CD4-positive, alpha-beta memory T cell (primary cell): ENCODE measurements at places on chromosomes 4 and X.

GRCh38 chr4:90118527-90119195 is 8.5 kb upstream of the CCSER1 start:
- DNase-seq: no peak

GRCh38 chr4:184235526-184235925 is 17.9 kb upstream of the ENPP6 start:
- DNase-seq: no peak

- no peak for DNase-seq
Measured at GRCh38 chr4:150150629-150151062, 72.4 kb downstream of the DCLK2 start.

GRCh38 chr4:130545596-130545995 is 1449.6 kb downstream of the C4orf33 start:
- DNase-seq: no peak

- DNase-seq: no peak
Measured at GRCh38 chrX:71545364-71545763, 12.5 kb downstream of the OGT start.

DNA sequence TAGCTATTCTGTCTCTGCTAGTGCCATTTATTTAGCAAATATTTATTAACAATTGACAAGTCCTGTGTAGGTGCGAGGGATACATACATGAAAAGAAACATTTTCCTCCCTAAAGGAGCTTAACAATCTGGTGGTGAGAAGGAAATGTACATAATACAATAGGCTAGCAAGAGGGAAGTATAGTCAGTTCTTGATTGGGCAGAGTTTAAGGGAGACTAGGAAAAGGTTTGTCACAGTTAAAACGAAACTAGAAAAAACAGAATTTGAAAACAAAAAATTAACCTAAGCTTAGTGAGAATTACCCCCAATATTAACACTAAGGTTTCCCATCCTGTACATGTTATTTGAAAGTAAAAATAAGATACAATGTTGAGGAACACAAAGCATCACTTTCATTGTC is 8.6 kb upstream of the MAML3 start:
- no peak for DNase-seq

DNA sequence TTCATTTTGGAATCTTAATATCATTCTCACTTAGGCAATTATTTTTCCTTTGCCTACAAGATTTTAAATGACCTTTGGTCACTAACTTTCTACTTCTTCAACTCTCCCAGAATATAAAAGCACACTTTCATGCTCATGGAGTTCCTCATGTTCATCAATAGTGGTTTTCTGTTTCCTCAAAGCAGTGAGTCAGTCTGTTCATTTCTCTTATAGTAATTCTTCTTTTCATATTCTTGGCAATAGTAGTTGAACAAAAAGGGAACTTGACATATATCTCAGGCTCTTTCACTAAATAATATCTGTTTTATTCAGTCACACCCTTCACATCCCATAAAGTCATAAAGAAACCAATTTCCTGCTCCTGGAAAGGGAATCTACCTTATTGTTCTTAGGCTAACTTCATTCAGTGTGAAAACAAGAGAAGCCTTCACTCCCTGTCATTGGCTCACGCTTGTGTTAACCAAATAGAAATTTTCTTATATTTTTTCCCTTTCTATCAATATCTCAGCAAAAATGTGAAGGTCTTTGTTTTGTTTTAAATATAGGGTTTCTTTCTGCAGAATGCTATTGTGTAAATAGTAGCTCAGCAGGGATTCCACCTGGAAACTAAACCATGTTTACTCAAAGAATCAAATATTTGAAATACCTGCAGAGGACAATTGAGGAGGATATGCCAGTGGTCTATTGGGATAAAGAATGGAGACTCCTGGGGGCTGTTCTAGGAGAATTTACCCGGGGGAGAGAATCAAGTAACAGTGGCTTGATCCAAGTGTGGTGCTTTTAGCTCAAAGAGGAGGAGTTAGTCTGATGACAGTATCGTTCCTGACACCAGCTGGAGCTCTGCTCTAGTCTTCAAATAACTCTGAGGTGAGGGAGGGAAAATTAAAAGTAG is 13.4 kb upstream of the TNIP3 start:
- DNase-seq: no peak

- DNase-seq: peak; percentile 33
Measured at GRCh38 chr4:74874753-74875367, 58.1 kb upstream of the PARM1 start.

- DNase-seq: no peak
Measured at GRCh38 chr4:77665381-77666069, 59.9 kb downstream of the CXCL13 start.

DNA sequence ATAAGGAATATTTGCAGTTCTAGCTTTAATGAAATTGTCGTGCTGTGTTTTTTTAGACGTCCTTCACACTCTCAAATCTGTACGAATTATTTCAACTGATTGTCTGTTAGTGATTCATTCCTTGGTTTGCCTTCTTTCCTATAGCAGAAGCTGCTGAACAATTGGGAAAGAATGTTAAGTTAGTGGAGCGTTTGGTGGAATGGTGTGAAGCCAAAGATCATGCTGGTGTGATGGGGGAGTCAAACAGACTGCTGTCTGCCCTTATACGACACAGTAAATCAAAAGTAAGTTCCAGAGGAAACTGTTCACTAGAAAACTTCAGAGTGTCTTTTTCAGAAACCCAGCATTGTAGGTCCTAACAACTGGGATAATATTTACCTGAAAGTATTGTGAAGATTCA is 159.9 kb downstream of the RAP1GDS1 start:
- DNase-seq: no peak

DNA sequence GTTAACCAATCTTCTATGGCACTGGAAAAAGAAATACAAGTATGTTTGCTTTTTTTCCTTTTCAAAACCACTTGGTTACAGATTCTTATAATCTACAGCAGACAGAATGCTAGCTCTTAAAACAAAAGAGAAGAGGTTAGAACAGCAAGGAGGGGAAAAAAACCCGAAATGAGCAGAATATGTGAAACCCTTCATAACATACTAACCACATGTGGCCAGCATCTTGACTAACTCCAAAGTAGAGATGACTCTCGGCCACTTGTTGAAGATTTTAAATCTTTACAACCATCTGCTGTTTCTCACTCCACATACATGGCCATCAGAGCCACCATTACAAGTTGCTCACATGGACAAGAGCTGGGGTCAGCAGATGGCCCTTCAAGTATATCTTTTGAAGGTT is 100.3 kb downstream of the PAPSS1 start:
- DNase-seq: no peak

DNA sequence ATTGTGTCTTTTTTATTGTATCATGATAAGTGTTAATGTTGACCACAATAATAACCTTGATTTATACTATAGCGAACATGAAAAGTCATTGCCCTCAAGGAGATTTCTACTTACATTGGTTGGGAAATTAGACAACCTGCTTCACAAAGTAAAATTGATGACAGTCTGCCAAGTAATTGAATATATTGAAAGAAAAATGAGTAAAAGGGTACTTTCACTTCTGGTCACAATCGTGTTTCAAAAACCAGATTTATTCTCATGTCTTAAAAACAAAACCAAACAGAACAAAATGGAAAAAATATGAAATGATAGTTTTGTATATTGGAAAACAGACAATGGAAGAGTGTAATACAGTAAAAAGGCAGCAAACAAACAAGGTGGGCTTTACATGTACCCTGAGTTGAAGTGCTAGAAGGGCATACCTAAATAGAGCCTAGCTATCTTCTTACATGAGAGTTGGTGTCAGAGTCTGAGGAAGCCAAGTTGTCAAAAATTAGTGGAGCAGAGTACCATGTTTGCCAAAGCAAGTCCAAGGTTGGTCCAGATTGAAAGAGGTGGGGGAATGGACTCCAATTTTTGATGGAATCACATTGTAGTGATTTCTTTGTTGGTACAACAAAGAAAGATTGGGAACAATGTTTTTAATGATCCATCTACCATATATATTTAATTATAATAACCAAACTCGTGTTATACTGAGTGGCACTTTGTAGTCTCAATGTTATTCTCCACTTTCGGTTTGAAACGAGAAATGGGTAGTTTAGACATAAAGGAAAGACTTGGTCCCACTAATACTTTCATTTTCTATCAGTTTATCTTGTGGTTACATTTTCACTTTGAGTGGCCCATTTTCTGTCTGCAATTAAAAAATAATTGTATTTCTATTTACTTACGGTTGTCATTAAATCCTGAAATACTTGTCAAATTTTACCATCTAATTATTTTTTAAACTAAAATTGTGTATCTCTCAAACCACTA is 775.6 kb downstream of the STIM2 start:
- no peak for DNase-seq

GRCh38 chr4:152723236-152723635 is 43.4 kb upstream of the TMEM154 start:
- DNase-seq: no peak

GRCh38 chrX:386239-386767 is 404 bp downstream of the PPP2R3B start:
- DNase-seq: no peak

- DNase-seq: no peak
Measured at GRCh38 chr4:2168469-2169319, 73.2 kb downstream of the HAUS3 start.

GRCh38 chrX:131588995-131589394 is 45.1 kb downstream of the OR13H1 start:
- no peak for DNase-seq

GRCh38 chrX:39772057-39772832 is 325.5 kb downstream of the BCOR start:
- peak; percentile 45 for DNase-seq

- DNase-seq: no peak
Measured at GRCh38 chr4:174578366-174578765, 56.1 kb upstream of the HPGD start.

DNA sequence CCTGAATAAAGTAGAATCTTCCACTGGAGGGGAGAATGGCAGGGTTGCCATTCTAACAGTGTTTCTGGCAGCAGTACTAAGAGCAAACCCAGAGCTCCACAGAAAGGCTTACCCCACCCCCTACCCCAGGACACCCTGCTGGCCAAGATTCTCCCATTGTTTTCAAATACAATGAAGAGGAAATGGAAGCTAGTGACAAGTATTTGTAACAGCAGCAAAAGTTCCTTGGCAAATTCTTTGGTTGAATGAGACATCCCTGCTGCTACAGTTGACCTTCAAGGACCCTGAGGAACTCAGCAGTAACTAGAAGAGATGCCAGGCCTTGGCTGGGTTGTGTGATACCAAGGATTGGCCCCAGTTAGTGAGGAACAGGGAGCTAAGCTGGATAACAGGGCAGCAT is 124.2 kb upstream of the DGKK start:
- no peak for DNase-seq

DNA sequence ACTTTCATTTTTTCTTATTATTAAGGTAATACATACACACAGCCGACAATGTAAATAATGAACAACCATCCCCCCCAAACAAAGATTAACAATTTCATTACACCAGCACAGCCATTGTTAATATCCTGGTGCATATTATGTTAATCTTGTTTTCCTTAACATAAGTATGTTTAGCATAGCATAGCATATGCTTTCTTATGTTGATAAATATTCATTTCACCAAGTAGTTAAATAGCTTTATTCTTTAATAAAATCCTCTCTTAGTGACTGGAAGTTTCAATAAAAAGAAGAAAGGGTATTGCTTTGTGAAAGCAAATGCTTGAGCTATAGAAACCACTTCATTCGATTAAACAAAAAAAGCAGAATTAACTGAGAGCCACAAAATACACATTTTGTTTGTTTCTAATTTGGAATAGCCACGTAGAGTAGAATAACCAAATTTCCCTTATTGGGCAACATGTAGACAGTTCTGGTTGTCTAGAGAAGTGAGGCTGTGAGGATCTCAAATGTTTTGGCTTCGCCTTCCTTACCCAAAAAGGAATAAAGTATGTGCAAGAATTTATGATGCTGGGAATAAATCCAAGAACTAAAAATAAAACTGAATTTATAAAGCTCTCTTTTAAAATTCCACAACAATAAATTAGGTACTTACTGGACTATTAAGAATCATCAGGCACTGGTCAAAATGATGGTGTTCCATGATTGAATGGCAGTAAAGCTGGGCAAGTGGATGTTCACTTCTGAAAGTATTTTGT is 118.0 kb downstream of the PDE5A start:
- DNase-seq: no peak

DNA sequence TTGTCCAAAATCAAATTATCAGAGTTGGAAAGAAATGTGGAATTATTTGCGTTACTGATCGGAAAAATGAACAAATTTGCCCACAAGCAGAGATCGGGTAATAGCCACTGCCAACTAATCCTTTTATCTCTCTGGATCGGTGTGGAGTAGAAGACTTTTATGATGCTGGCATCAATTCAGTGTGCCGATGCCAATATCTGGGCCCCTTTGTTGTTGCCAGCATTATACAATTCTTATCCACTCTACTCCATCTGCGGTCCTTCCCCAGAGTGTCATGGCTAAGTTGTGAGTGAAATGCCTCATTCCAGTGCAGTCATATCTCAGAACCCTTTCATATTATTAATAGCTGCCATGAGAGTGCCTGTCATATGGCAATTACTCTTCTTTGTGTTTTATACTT is 660.2 kb downstream of the ADGRL3 start:
- DNase-seq: no peak

DNA sequence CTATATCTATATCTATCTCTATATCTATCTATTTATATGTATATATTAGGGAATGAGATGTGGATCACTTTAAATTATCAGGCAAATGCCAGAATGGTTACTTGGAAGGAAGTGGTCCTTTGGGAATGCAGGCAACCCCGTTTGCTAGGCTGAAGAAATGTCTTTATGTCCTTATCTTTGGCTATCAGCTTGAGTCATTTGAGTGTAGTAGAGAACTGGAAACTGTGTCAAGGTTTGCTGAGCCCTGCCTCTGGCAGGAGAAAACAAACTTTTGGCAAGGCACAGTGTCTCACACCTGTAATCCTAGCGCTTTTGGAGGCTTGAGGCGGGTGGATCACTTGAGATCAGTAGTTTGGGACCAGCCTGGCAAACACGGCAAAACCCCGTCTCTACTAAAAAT is 167.3 kb downstream of the ACTRT1 start:
- no peak for DNase-seq

- DNase-seq: no peak
Measured at GRCh38 chr4:25182937-25183336, 22.7 kb upstream of the SEPSECS start.
